ENCODE measurements at places on chromosomes 5 and 9. TPM values are rescaled to one million over a fixed set of nuclear protein-coding genes. Genes with fewer than 3 reads are reported as not detected.

The BAAT gene
- total RNA-seq = not detected

The SPATA31A3 gene
- total RNA-seq = not detected

The SMARCA2 gene
- total RNA-seq = 46.5 TPM

The MLLT3 gene
- total RNA-seq = 14.8 TPM

The IL5 gene
- total RNA-seq = not detected

The TMC1 gene
- 0.82 TPM for total RNA-seq

The SH3PXD2B gene
- total RNA-seq = 41.1 TPM

The NAIP gene
- total RNA-seq = 4.6 TPM

The IFNB1 gene
- total RNA-seq = not detected

The ASPN gene
- total RNA-seq = not detected

The PCDHA1 gene
- total RNA-seq = 0.06 TPM

The FOXD4 gene
- total RNA-seq = not detected

The POC5 gene
- 11.7 TPM for total RNA-seq

The RMRP gene
- 2,917 TPM for total RNA-seq

The RPP25L gene
- total RNA-seq = 17.5 TPM

The OR1Q1 gene
- not detected for total RNA-seq

The SPINK1 gene
- not detected for total RNA-seq

The EFNA5 gene
- total RNA-seq = 15.6 TPM

The FKTN gene
- 9.9 TPM for total RNA-seq

The PLGRKT gene
- total RNA-seq = 13.0 TPM

The GNAQ gene
- total RNA-seq = 36.1 TPM

The MEIKIN gene
- not detected for total RNA-seq

The ECM2 gene
- not detected for total RNA-seq

The MYMK gene
- total RNA-seq = not detected

The ACER2 gene
- 7.3 TPM for total RNA-seq

The IFNA13 gene
- total RNA-seq = not detected

The SPATA6L gene
- 3.8 TPM for total RNA-seq

The SPINK6 gene
- total RNA-seq = not detected

The STKLD1 gene
- total RNA-seq = 0.06 TPM

The PCDHB13 gene
- total RNA-seq = 3.0 TPM

The ZNF367 gene
- 1.8 TPM for total RNA-seq

The NUTM2G gene
- not detected for total RNA-seq

The PALM2AKAP2 gene
- total RNA-seq = 3.9 TPM

The GFRA3 gene
- not detected for total RNA-seq

The MZB1 gene
- 0.29 TPM for total RNA-seq

The TRIM36 gene
- total RNA-seq = 2.4 TPM

The C9 gene
- 0.44 TPM for total RNA-seq

The TAF1L gene
- not detected for total RNA-seq

The F2RL1 gene
- 81.4 TPM for total RNA-seq

The GARNL3 gene
- 2.9 TPM for total RNA-seq

The NSG2 gene
- total RNA-seq = not detected

The ORM2 gene
- total RNA-seq = not detected

Data from glomerular endothelial cell (primary cell).